ENCODE measurements at places on chromosomes 13 and 19.

- H3K36me3 ChIP-seq = no peaks in the 10 kb centered on the region
- H3K4me3 ChIP-seq = no peak overlapping the region
- H3K27ac ChIP-seq = no peak overlapping the region
- H3K27me3 ChIP-seq = peaks cover 24% of the 10 kb centered on the region
- H3K4me1 ChIP-seq = peaks cover 8% of the 10 kb centered on the region
- no peak for DNase-seq
Observed at GRCh38 chr13:113763254-113763653, 4.2 kb downstream of the TMEM255B start.

GRCh38 chr19:42121656-42122069, 10.6 kb downstream of the POU2F2 start:
- no peak overlapping the region for H3K27ac ChIP-seq
- no peak overlapping the region for H3K4me3 ChIP-seq
- peak; percentile 90 for DNase-seq
- no peaks in the 10 kb centered on the region for H3K27me3 ChIP-seq

GRCh38 chr13:40129467-40129866, 474.0 kb downstream of the COG6 start:
- no peak for DNase-seq
- no peaks in the 10 kb centered on the region for H3K27me3 ChIP-seq

DNA sequence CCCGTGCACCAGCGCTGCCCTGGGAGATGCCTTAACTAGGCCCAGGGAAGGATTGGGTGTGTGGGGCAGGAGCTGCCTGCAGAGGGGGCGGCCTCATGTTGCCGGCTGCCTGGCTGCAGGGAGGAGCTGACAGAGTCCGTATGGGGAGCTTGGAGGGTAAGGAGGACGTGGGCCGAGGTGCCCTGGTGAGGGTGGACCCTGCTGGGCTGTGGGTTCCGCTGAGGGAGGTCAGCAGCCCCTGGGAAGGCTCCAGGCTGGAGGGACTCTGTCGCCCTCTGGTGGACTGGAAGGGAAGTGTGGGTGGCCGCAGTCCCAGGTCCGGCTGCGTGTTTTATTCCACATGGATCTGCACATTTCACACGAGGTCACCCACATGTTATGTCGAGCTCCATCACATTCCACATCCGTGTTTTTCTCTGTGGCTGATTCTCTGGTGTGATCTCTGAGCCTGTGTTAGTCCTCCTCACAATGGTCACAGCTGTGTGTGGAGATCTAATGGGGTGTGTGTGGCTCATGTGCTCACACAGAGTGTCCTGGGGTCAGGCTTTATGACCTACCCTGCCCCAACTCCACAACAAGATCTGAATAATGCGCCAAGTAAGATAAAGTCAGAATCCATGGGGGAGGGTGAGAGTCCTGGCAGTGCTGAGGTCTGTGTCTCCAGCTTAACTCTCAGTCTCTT, 1.8 kb upstream of the CEACAM8 start:
- no peaks in the 10 kb centered on the region for H3K4me1 ChIP-seq
- peaks cover 93% of the 10 kb centered on the region for H3K27me3 ChIP-seq
- DNase-seq = peak; percentile 68
- no peak overlapping the region for H3K4me3 ChIP-seq
- no peak overlapping the region for H3K27ac ChIP-seq

- H3K4me3 ChIP-seq = peak overlapping the region; percentile 88
- H3K36me3 ChIP-seq = peaks cover 24% of the 10 kb centered on the region
- peak; percentile 16 for DNase-seq
- H3K4me1 ChIP-seq = no peaks in the 10 kb centered on the region
- H3K27me3 ChIP-seq = no peaks in the 10 kb centered on the region
- H3K27ac ChIP-seq = peak overlapping the region; percentile 87
Observed at GRCh38 chr13:20901668-20902437, 693 bp downstream of the XPO4 start.

DNA sequence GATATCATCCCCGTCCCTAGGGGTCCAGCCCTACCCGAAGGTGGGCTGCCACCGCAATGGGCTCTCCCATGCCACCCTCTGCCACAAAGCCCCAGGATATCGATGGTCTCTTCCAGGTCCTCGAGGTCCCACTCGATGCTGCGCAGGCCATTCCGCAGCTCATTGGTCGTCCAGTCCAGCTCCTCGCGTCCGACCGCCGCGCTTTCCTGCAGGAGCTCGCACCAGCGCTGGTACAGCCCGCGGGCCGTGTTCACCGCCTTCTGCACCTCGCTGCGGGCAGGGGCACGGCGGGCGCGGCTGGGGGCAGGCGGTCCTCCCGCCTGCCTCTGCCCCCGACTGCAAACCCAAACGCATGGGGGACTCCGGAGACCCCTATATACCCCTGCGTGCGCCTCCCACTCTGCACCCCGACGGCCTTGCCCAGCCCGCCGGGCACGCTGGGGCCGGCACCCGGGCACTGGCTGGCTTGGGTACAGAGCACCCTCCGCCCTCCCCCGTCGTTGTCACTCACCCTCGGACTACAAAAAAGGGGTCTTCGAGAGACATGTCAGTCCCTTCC, 468 bp downstream of the STX10 start:
- no peak for DNase-seq
- H3K27me3 ChIP-seq = peaks cover 15% of the 10 kb centered on the region
- peak overlapping the region; percentile 100 for H3K27ac ChIP-seq
- H3K4me1 ChIP-seq = peaks cover 17% of the 10 kb centered on the region

GRCh38 chr19:14165990-14166830, 29.8 kb upstream of the ASF1B start:
- no peak for DNase-seq
- H3K36me3 ChIP-seq = peaks cover 6% of the 10 kb centered on the region
- H3K27ac ChIP-seq = no peak overlapping the region
- no peak overlapping the region for H3K4me3 ChIP-seq
- H3K4me1 ChIP-seq = no peaks in the 10 kb centered on the region
- no peaks in the 10 kb centered on the region for H3K27me3 ChIP-seq

All from Calu3 (cell line).